Endothelial cell (in vitro differentiated cells): ENCODE measurements at places on chromosomes 6 and 20.

- DNase-seq = no peak
These were observed 154.9 kb downstream of the DLL1 start for GRCh38 chr6:170135821-170136471.

DNA sequence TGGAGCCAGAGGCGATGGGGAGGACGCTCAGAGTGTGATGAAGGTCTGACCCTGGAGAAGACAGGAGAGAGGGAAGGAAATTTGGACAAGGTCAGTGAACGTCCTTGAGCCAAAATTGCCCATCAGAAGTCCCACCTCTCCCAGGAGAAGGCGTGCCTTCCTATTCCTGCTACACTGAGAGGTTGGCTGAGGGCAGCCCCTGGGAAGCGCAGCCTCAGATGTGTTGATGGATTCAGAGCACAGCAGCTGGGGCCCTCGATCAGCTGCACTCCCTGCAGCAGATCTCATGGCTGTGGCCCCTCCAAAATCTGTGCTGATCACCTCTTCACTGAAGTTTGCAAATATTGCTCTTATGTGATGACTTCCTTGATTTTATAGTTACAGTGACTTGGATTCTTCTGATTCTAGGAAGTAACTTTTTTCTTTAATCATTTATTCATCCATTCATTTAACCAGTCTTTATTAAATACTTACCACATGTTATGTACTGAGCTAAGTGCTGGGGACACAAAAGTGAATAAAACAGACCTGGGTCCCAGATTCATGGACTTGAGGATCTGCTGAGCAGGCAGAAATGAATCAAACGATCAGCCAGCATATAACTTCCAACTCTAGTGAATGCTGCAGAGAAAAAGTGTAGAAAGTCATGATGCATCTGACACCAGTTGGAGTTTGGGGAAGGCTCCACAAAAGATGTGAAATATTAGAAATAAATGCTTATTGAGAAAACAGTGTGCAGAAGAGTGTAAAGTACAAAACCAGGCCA lies 69.6 kb upstream of the ARMC2 start:
- DNase-seq = no peak

- no peak for DNase-seq
These were observed 26.3 kb downstream of the PRDM1 start for GRCh38 chr6:106112433-106112832.

DNA sequence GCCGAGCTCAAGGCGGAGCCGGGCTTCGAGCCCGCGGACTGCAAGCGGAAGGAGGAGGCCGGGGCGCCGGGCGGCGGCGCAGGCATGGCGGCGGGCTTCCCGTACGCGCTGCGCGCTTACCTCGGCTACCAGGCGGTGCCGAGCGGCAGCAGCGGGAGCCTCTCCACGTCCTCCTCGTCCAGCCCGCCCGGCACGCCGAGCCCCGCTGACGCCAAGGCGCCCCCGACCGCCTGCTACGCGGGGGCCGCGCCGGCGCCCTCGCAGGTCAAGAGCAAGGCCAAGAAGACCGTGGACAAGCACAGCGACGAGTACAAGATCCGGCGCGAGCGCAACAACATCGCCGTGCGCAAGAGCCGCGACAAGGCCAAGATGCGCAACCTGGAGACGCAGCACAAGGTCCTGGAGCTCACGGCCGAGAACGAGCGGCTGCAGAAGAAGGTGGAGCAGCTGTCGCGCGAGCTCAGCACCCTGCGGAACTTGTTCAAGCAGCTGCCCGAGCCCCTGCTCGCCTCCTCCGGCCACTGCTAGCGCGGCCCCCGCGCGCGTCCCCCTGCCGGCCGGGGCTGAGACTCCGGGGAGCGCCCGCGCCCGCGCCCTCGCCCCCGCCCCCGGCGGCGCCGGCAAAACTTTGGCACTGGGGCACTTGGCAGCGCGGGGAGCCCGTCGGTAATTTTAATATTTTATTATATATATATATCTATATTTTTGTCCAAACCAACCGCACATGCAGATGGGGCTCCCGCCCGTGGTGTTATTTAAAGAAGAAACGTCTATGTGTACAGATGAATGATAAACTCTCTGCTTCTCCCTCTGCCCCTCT lies 1.1 kb downstream of the CEBPB start:
- peak; percentile 70 for DNase-seq

DNA sequence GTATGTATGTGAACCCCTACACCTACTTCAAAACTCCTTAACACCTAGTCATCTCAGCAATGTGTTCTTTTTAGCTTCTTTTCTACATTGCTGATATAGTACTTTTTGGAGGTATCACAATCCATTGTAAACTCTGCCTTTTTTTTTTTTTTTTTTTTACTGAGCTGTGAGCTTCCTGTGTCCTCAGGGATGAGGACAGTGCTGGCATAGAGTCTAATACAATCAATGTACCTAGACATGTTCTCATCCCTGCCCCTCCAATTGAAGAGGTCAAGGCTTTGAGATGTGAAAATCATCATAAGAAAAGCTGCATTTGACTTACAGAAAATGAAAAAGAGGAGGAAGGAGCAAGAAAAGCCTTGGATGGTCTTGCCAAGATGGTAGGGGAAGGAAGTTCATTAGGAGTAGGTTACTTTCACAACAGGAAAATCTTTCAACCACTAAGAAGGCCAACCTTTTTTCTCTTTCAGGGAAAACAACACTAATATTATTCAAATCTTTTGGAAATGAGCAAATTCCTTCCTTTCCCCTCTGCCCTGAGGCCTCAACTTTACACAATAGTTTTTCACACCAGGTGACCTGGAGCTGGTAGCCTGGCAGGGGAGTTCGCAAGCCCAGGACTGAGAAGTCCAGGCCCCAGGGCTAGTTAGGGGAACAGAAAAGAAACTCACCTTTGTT lies 2.8 kb upstream of the JARID2 start:
- no peak for DNase-seq

- DNase-seq = peak; percentile 70
These were observed 12.7 kb downstream of the SAYSD1 start for GRCh38 chr6:39102071-39102820.

- DNase-seq = no peak
These were observed 53.7 kb downstream of the JARID2 start for GRCh38 chr6:15299430-15300131.

DNA sequence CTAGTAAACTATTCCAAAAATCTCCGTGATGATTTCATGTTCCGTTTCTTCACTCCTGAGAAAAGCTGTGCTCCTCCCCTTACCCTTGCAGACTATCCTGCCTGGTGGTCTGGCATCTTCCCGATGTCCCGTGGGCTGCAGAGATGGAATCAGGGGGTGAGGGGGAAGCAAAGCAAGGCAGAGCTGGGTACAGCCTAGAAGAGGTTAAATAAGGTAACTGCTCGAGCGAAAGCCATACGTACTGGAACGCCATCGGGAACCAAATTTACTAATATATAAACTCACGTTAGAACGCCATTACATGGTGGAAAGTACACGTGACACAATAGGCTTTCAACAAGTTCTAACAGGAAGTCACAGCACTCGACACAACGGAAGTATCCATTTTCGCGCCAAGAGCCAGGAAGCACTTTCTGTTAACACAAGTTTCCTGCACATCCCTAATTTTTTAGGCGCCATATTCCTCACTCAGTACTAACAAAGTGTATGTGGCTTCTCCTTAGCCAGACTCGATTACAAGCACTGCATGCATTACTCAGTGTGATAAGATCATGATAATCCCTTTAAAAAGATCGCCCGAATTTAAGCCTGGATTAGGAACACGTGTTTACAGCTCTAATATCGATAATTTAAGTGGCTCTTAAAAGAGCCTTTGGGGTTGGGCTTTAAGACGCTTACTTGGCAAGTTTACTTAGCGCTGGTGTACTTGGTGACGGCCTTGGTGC lies 101.6 kb upstream of the PRSS16 start:
- peak; percentile 37 for DNase-seq

- DNase-seq = no peak
These were observed 3.3 kb downstream of the CST11 start for GRCh38 chr20:23449421-23449820.

DNA sequence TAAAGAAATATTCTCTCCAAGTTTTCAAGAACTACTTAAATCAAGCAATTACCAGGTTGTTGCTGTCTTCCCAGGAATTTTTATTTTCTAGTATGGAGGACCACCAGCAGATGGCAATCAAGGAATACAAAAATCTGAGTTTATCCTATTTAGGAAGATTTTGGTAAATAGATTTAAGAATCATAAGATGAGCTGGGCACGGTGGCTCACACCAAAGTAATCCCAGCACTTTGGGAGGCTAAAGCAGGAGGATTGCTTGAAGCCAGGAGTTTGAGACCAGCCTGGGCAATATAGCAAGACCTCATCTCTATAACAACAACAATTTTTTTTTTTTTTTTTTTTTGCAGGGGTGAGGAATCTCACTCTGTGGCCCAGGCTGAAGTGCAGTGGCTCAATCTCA lies 19.3 kb upstream of the SEC63 start:
- peak; percentile 11 for DNase-seq

- DNase-seq = no peak
These were observed 11.0 kb upstream of the FAM210B start for GRCh38 chr20:56347628-56348304.

DNA sequence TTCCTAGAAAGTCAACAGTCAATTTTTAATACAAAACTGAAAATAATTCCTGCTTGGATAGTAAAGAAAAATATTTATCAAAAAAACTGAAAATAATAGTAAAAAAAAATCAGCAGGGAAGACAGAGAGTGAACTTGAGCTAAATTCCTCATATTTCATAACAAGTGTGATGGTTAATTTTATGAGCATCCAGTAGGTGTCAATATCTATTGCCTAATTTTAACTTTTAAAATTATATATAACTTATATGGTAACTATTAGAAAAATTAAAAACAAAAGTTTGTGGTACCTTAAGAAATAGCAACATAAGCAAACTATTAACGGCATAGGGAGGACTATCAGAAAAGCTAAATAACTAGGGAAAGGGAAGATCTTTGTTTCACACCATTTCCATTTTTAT lies 2.1 kb downstream of the EPM2A start:
- DNase-seq = no peak

DNA sequence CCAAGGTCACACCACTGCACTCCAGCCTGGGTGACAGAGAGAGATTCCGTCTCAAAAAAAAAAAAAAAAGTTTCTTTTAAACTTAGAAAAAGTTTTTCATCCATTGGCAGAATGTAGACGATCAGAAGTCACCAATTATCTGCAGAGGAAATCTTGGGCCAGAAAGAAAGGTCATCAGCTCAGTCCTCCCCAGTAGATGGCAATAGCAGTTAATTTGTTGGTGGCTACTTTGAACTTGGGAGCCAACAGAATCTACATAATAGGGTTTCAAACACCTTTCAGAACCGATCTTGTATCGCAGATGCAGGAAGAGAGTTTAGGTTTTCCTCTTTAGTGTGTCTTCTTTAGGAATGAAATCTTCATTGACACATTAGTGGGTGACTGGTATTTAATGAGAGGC lies 41.7 kb downstream of the LBP start:
- DNase-seq = no peak

DNA sequence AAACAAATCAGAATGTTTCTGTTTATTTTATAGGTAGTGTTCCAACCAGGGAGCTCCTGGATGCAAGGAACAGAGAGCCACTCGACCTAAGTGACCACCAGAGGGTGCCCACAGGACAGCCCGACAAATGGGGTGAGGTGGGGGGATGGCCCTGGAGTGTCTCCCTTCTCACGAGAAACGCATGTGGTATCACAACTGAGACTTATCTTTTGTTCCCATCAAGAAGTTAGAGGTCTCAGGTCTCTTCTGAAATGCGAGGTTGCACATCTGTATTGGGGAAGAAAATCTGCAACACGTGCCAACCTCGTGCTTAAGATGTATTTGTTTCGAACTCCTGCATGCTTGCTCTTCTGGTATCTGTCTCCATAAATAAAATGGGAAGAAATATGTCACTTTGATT lies 104.0 kb downstream of the ISM1 start:
- peak; percentile 34 for DNase-seq

DNA sequence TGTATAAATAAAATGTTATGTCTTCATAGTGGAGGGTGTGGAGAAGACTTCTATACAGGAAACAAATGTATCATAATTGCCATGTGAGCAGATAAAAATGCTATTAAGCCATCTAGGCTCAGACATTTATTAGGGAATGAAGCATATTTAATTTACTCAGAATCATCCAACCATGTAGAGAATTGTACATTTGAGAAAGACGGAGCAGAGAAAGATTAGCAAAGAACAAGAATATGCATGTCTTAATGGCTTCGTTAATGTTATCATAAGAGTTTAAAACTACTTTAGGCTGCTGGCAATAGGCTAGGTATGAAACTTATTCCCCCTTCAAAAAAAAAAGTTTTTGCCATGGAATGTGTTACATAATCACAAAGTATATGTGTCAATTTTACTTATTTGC lies 6.1 kb downstream of the ANKRD6 start:
- no peak for DNase-seq

DNA sequence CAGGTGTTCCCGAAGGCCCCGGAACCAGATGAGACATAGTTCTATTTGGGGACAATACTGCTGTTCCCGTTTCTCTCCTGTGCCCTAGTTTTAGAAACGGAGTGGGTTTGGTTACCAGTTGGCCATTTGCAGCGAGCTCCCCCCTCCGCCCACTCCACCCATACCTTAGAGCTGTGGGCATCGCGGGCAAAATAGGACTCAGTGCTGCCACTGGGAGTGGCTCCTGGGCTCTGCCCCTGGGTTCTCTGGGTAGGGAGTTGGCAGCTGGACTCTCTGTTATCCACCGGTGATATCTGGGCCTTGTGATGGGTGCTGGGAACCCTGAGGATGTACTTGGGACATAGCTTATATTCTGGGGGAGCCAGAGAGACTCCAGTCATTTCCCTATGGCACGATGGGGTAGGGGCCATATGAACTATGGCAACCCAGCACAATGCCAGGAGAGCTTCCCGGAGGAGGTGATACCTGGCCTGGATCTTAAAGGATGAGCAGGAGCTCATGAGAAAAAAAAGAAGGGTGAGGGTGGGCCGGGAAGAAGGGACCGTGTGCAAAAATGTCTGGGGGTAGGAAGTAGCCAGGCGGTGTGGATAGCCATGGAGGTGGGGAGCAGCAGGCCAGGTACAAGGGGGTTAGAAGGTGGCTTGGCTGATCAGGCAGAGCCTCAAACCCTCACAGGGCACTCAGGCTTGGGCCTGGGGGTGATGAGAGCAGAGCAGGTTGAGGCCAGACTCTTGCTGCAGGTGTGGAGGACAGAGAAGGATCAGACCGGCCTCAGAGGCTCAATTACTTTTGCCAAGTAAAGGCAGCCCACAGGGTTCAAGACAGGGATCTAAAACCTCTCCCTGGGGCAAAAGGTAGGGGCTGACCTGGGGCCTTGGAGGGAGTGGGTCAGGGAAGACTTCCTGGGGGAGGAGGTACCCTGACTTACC lies 9.6 kb downstream of the SRC start:
- DNase-seq = no peak

DNA sequence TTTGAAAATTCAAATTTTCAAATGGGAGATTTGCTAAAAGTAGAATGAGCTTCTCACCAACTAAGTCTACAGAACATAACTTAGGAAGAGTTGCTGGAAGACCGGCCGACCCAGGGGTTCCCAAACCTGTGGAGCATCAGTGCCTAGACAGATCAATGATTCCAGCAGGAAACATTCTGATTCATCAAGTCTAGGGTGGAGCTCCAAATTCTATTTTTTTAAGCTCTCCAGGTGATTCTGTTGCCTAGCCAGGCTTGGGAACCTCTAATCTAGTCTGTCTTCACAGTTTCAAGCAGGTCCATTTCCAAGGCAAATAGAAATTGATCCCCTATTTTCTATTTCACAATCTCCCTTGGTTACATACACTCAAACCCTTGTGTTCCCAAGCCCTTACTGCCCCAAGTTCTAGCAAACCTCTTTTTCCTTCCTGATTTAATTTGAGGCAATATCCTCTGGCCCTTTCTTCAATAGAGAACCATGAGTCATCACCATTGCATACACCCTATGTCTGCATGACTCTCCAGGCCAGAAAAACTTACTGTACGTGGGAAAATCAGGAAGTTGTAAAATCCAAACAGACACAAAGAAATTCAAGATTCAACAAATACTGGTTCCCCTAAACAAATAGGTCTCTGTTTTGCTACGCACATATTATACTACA lies 8.9 kb downstream of the ATXN1 start:
- DNase-seq = no peak
